ENCODE measurements at places on chromosomes 2 and 18.
A peak's percentile ranks its signal among the peaks of the same experiment; 100 is the strongest.

- H3K36me3 ChIP-seq: peaks cover 3% of the 10 kb centered on the region
- no peak overlapping the region for H3K27ac ChIP-seq
- H3K4me3 ChIP-seq: no peak overlapping the region
- peaks cover 7% of the 10 kb centered on the region for H3K4me1 ChIP-seq
- DNase-seq: no peak
- H3K27me3 ChIP-seq: no peaks in the 10 kb centered on the region
These were observed 67.2 kb downstream of the LCLAT1 start for GRCh38 chr2:30514134-30514847.

DNA sequence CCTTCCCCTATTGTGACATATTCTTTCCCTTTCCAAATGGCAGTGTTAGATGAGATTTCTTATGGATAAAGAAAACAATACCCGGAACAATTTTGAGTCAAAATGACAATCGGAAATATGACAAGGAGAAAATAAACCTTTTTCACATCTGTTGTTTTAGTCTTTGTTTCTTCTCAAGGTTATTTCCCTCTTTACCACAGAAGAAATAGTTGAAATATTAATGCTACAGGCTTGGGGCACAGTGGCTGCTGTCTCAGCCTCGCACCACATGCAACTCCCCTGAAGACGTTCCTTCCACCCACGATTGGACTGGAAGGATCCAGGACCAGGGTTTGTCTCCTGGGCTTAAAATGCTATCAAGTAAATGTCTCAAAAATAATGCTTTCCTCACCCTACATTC lies 77.6 kb downstream of the FHOD3 start:
- H3K4me1 ChIP-seq: no peaks in the 10 kb centered on the region
- peaks cover 30% of the 10 kb centered on the region for H3K36me3 ChIP-seq
- no peak overlapping the region for H3K4me3 ChIP-seq
- no peak overlapping the region for H3K27ac ChIP-seq

DNA sequence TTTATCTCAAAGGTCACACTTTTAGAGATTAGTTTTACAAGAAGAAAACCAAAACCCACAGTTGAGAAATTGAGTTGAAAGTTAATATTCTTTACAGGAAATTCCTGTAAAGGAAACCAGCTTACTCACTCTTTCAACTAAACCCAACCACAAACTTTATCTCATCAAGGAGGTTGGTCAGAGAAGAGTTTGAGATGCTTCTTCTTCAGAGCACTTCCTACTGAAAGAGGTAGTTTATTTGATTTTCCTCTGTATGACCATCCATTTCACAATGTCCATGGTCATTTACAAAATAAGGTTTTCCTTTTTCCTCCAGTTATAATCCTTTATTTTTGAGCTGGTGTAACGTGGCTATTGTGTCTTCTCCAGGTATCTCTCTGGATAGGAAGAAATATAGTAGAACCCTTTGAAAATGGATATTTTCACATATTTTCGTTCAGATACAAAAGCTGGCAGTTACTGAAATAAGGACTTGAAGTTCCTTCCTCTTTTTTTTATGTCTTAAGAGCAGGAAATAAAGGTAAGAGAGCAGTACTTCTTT lies 4.5 kb upstream of the IL18RAP start:
- H3K4me3 ChIP-seq: no peak overlapping the region
- no peak overlapping the region for H3K27ac ChIP-seq
- DNase-seq: no peak
- H3K27me3 ChIP-seq: peaks cover 4% of the 10 kb centered on the region

GRCh38 chr2:136407952-136408318 lies 290.0 kb upstream of the CXCR4 start:
- no peaks in the 10 kb centered on the region for H3K4me1 ChIP-seq
- no peak for DNase-seq
- no peak overlapping the region for H3K27ac ChIP-seq
- no peaks in the 10 kb centered on the region for H3K27me3 ChIP-seq

GRCh38 chr2:16559278-16560067 lies 106.2 kb downstream of the CYRIA start:
- H3K4me3 ChIP-seq: no peak overlapping the region
- H3K27me3 ChIP-seq: no peaks in the 10 kb centered on the region

DNA sequence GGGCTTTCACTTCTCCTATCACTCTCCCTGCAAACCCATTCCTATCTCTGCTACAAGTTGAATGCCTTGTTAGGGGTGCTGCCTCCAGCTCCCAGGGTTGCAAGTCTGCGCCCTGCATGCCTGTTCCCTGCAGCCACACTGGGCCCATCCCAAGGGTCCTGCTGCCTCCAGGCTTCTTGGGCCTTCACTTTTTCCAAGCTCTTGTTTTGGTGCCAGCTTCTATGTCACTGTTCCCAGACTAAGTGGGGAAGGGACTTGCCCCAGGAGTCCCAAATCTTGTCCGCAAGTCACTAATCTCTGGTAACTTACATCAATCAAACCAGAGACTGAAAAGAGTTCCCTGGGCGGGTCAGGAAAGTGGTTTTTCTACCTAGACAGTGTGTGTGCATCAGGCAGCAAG lies 65.4 kb downstream of the ZCCHC2 start:
- no peak overlapping the region for H3K4me3 ChIP-seq
- peaks cover 4% of the 10 kb centered on the region for H3K4me1 ChIP-seq
- H3K36me3 ChIP-seq: no peaks in the 10 kb centered on the region
- H3K27ac ChIP-seq: no peak overlapping the region
- no peaks in the 10 kb centered on the region for H3K27me3 ChIP-seq

GRCh38 chr18:55427951-55428350 lies 160.0 kb downstream of the TCF4 start:
- no peaks in the 10 kb centered on the region for H3K36me3 ChIP-seq
- H3K27me3 ChIP-seq: no peaks in the 10 kb centered on the region
- peaks cover 11% of the 10 kb centered on the region for H3K4me1 ChIP-seq

DNA sequence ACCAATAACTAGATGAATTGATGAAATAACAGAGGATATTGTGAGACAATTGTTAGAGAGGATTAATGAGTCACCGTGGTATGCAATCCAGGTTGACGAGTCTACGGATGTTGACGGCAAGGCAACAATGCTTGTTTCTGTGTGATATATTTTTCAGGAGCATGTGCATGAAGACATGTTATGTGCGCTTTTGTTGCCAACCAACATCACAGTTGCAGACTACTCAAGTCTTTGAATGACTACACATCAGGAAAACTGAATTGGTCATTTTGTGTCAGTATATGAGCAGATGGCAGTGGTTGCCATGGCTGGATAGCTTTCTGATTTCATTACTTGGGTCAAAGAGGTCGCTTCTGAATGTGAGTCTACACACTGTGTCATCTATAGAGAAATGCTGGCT lies 96.8 kb upstream of the CRACDL start:
- H3K36me3 ChIP-seq: no peaks in the 10 kb centered on the region
- no peak overlapping the region for H3K27ac ChIP-seq
- DNase-seq: no peak
- no peaks in the 10 kb centered on the region for H3K27me3 ChIP-seq

DNA sequence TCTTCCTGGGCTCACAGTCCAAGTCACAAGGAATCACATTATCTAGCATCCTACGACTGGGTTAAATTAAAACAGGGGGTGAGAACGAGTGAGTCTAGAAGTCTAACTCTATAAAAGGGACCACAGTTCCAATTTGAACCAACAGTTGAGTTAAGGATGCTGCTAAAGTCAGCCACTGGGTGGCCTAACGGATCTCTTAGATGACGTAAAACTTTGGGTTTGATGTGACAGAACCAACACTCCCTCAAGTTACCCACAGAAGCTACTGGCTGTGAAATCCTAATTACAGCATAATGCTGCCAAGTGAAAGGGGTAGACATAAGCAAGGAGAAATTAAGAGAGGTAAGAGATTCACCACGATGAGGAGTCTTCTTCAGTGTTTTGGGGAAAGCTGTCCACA lies 32.7 kb upstream of the RUFY4 start:
- H3K4me3 ChIP-seq: no peak overlapping the region
- peaks cover 6% of the 10 kb centered on the region for H3K27me3 ChIP-seq
- DNase-seq: no peak

GRCh38 chr18:74950479-74950878 lies 258.5 kb downstream of the PTGR3 start:
- DNase-seq: no peak
- H3K4me3 ChIP-seq: no peak overlapping the region
- H3K36me3 ChIP-seq: no peaks in the 10 kb centered on the region
- no peaks in the 10 kb centered on the region for H3K27me3 ChIP-seq
- H3K27ac ChIP-seq: no peak overlapping the region

- peak; percentile 73 for DNase-seq
- H3K36me3 ChIP-seq: no peaks in the 10 kb centered on the region
These were observed 2.2 kb downstream of the EPHA4 start for GRCh38 chr2:221569871-221570270.

- H3K36me3 ChIP-seq: peaks cover 97% of the 10 kb centered on the region
- H3K27ac ChIP-seq: no peak overlapping the region
- peaks cover 7% of the 10 kb centered on the region for H3K4me1 ChIP-seq
These were observed 32.4 kb downstream of the TTLL4 start for GRCh38 chr2:218743068-218743467.

DNA sequence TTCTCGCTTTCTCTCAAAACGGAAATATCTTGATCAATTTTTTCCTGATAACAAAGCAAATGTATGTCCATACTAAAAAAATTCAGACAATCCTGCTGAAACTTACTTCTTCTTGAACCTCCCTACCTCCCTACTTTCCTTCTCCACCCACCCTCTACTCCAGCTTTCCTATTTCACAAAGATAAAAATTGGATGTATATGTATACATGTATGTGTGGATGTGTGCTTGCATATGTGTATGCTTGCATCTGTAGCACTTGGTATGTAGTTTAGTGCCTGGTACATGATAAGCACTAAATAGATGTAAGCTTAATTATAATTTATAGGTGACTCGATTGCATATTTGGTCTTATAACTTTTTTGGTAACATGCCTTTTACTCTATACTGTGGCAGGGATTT lies 167.5 kb upstream of the ITGA4 start:
- no peak overlapping the region for H3K4me3 ChIP-seq
- H3K36me3 ChIP-seq: no peaks in the 10 kb centered on the region
- no peaks in the 10 kb centered on the region for H3K27me3 ChIP-seq
- no peak overlapping the region for H3K27ac ChIP-seq
- DNase-seq: no peak
- H3K4me1 ChIP-seq: no peaks in the 10 kb centered on the region

DNA sequence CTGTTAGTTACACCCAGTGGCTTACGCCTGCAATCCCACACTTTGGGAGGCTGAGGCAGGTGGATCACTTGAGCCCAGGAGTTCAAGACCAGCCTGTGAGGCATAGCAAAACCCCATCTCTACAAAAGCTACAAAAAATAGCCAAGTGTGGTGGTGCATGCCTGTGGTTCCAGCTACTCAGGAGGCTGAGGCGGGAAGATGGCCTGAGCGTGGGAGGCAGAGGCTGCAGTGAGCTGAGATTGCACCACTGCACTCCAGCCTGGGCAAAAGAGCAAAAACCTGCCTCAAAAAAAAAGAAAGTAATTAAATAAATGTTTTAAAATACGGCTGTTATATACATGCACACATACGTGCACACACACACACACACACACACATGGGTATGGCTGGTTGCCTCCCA lies 194.8 kb downstream of the HDAC4 start:
- H3K4me1 ChIP-seq: peaks cover 22% of the 10 kb centered on the region
- no peak for DNase-seq
- H3K27ac ChIP-seq: no peak overlapping the region
- no peak overlapping the region for H3K4me3 ChIP-seq
- H3K36me3 ChIP-seq: no peaks in the 10 kb centered on the region

- peaks cover 39% of the 10 kb centered on the region for H3K27me3 ChIP-seq
- no peak for DNase-seq
- H3K4me1 ChIP-seq: peaks cover 1% of the 10 kb centered on the region
- no peaks in the 10 kb centered on the region for H3K36me3 ChIP-seq
These were observed 1.9 kb downstream of the SLC11A1 start for GRCh38 chr2:218383892-218384519.

GRCh38 chr2:112582314-112582746 lies 2.1 kb upstream of the CHCHD5 start:
- no peak overlapping the region for H3K27ac ChIP-seq
- no peak overlapping the region for H3K4me3 ChIP-seq
- no peaks in the 10 kb centered on the region for H3K27me3 ChIP-seq
- DNase-seq: no peak

GRCh38 chr2:223587301-223587700 lies 14.9 kb downstream of the SCG2 start:
- H3K27ac ChIP-seq: no peak overlapping the region
- H3K27me3 ChIP-seq: no peaks in the 10 kb centered on the region
- H3K4me3 ChIP-seq: no peak overlapping the region
- no peak for DNase-seq
- H3K4me1 ChIP-seq: peaks cover 6% of the 10 kb centered on the region
- no peaks in the 10 kb centered on the region for H3K36me3 ChIP-seq

DNA sequence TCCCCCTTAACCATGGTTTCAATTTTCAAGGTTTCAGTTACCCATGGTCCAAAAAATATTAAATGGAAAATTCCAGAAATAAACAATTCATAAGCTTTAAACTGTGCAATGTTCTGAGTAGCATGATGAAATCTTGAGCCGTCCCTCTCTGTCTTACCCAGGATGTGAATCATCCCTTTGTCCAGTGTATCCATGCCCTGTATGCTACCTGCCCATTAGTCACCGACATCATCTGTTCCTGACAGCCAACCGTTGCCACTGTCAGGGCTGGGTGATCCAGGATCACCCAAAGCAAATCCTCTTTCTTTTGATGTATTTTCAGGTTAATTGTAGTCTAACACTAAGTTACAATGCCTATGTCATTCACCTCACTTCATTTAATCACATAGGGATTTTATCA lies 15.7 kb upstream of the OLA1 start:
- no peak overlapping the region for H3K27ac ChIP-seq
- no peaks in the 10 kb centered on the region for H3K36me3 ChIP-seq
- no peak for DNase-seq
- H3K27me3 ChIP-seq: peaks cover 5% of the 10 kb centered on the region

DNA sequence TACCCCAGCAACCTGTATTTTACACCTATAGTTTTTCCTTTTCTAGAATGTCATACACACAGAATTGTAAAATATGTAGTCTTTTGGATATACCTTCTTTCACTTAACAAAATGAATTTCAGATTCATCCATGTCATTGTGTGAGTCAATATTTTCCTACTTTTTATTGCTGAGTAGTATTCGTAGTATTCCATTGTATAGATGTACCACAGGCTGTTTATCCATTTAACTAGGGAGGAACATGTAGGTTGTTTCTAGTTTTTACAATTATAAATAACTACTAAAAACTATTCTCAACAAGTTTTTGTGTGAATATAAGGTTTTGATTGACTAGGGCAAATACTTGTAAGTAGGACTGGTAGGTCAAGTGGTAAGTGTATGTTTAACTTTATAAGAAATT lies 187.4 kb downstream of the ACOXL start:
- no peaks in the 10 kb centered on the region for H3K36me3 ChIP-seq
- no peak overlapping the region for H3K27ac ChIP-seq
- no peaks in the 10 kb centered on the region for H3K4me1 ChIP-seq
- H3K27me3 ChIP-seq: no peaks in the 10 kb centered on the region
- H3K4me3 ChIP-seq: no peak overlapping the region

GRCh38 chr2:71494091-71494490 lies 40.7 kb downstream of the DYSF start:
- no peak overlapping the region for H3K27ac ChIP-seq
- H3K27me3 ChIP-seq: no peaks in the 10 kb centered on the region
- DNase-seq: no peak
- no peak overlapping the region for H3K4me3 ChIP-seq
- H3K4me1 ChIP-seq: peaks cover 17% of the 10 kb centered on the region
- H3K36me3 ChIP-seq: no peaks in the 10 kb centered on the region

GRCh38 chr2:240310201-240310600 lies 125.3 kb upstream of the GPC1 start:
- H3K27ac ChIP-seq: no peak overlapping the region
- H3K27me3 ChIP-seq: no peaks in the 10 kb centered on the region
- peaks cover 5% of the 10 kb centered on the region for H3K36me3 ChIP-seq
- no peak overlapping the region for H3K4me3 ChIP-seq
- DNase-seq: no peak

Data from neuronal stem cell (in vitro differentiated cells).